ENCODE measurements at places on chromosomes 2 and 18.

GRCh38 chr2:85607268-85608215, 4.3 kb downstream of the C2orf68 start:
- DNase-seq = no peak

DNA sequence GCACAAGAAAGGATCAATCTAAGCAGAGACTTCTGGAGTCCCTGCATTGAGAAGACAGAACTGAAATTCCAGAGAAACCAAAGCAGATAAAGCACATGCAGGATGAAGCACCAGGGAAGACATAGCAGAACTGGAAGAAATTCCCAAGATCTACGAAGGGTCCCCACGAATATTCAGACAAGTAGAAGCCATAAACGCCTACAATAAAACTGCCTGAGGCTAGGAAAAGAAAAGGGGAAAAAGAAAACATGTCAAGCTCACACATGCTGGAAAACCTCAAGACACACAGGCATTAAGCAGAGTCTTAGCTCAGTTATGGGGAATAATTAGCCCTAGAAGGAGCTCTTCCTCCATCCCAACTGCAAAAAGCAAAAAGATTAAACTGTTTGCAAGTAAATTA, 171.2 kb downstream of the NBAS start:
- no peak for DNase-seq

DNA sequence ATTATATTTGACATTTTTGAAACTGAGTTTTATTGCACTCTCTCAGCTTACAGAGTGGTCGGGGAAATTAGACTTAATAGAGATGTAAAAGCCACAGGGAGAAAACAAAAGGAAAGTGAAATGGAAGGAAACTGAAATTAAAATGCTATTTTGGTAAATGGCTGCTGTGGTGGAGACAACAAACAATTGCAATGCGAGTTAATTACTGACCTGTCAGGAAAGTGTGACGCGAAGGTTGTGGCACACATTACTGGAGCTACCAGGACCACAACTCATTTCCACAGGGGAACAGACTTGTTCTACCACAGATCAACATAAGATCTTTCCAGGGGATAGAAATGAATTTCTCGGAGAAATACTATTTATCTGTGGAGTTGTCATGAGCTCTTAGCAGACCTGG, 19.5 kb downstream of the ARHGAP15 start:
- DNase-seq = no peak

GRCh38 chr18:60838677-60839076, 466.1 kb upstream of the MC4R start:
- DNase-seq = no peak

DNA sequence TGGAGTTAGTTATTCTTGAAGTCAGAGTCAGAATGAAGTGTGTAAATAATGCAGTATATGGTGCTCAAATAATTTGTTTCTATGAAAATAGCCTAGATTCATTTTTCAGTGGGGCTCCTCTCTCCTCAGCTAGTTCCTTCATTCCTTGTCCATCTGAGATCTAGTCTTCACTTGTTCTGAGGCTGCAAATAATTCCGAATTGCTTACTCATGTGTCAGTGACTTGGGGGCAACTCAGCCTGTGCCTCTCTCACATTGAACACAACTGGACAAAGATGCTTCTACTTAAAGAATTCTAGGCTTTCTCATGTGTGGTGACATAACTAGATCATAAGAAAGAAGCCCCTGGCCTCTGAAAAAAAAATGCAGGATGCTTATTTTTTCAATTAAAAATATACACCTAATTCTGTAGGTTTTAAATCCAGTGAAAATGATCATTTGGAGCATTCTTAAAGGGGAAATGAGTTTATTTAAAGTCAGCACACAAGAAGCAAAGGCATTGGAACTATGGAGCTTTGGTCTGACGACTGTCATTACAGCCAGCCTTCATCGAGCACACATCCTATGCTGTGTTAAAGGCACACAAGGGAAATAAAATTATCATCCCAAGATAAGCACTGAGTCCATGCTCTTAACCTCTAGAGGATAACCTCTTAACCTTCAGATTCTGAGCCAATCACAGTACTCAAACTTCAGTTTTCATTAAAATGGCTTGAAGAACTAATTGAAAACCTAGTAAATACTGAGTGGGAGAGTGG, 24.8 kb upstream of the SCN7A start:
- no peak for DNase-seq

DNA sequence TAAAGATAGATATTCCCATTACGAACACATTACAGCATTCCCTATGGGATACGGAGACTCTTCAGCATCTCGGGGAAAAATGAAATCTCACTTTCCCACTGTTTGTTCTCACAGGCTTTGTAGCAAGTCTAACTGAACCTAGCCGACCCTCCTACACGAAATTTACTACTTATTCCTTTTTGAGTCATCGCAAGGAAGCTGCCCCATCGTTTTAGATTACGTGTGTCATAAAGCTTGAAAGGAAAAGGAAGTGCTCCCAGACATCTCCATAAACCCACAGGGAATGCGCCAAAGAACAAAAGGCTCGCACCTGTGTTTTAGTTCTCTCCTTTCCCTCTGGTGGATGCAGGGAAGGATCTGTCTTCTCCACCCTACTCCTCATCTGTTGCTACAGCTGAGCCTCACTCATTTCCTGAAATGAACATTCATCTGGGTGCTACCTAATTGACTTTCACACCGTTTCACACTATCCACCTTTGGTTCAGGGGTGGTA, 76.2 kb upstream of the STK39 start:
- DNase-seq = no peak

GRCh38 chr2:6958616-6959235, 41.5 kb downstream of the RNF144A start:
- DNase-seq = no peak

GRCh38 chr2:191297033-191297432, 51.8 kb downstream of the MYO1B start:
- DNase-seq = no peak
